Kasumi-1 (cell line): ENCODE measurements at places on chromosomes 13 and 19.

DNA sequence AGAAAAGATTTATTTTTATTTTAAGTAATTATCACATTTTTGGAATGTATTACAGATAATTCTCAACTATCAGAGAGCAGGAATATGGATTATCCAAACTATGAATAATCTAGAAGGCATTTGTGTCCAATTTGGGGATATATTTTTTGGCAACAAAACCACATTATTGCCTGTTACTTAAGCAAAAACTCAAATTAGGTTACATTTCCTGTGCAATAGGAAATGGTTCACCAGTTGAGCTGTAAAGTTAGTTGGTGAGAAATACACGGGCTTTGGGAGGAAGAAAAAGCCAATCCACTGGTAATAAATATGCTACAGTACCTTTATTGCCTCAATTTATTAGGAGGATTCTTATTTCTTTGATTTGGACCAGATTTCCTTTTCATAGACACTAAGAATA lies 1075.2 kb downstream of the PCDH9 start:
- DNase-seq = peak; percentile 38

DNA sequence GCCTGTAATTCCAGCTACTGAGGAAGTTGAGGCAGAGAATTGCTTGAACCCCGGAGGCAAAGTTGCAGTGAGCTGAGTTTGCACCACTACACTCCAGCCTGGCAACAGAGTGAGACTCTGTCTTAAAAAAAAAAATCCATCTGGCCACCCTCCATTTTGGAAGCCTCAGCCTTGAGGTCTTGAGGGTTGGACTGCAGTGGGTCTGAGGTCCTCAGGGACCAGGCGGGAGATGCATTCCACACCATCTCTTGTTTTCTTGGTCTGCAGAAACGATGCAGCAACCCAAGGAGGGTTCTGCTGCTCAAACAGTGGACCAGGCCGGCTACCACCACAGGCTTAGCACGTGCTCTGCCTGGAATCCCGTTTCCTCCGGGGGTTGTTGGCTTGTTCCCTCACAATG lies 299.3 kb downstream of the FGF9 start:
- no peak for DNase-seq

GRCh38 chr13:83298617-83299016 lies 583.7 kb downstream of the SLITRK1 start:
- no peak for DNase-seq

DNA sequence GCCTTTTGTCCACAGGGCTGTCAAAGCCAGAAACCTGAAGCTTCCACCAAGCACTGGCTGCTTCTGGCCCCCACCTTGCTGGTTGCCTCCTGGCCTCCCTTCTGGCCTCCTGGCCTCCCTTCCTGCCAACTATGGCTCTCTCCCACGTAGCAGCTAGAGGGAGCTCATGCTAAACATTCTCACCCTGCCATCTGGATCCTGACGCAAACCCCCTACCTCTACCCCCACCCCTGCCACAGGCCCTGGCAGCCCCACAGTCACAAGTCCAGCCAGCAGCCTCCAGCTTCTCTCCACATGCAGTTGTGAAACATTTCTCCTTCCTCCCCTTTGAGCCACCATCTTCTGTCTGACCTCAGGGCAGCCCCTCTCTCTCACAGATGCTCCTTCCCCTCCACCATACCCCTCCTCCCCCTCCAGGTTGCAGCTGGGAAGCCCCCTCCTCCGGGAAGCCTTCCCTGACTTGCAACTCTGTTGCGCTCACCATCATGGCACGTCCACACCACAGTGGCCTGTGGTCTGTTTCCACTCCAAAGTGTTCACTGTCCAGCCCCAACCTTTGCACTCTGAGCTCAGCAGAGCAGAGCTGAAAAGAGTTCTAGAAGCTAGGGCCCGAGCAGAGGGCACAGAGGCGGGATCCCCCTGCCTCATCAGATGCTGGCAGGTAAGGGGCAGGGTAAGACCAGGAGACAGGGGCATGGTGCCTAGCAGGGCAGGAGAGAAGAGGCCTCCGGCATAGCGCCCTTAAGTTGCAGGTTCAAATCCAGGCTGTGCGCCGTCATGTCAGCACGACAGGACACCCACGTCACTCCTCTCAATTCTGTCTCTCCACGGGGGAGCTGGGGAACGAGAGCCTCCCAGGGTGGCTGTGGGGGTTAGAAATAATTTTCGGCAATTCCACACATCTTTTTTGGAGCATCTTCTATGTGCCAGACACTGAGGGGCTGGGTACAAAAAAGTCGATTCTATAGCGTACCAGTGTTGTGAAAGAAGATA lies 7.3 kb downstream of the ADGRL1 start:
- peak; percentile 29 for DNase-seq

- DNase-seq = peak; percentile 78
These were observed 4.2 kb downstream of the FPR3 start for GRCh38 chr19:51799034-51799773.

DNA sequence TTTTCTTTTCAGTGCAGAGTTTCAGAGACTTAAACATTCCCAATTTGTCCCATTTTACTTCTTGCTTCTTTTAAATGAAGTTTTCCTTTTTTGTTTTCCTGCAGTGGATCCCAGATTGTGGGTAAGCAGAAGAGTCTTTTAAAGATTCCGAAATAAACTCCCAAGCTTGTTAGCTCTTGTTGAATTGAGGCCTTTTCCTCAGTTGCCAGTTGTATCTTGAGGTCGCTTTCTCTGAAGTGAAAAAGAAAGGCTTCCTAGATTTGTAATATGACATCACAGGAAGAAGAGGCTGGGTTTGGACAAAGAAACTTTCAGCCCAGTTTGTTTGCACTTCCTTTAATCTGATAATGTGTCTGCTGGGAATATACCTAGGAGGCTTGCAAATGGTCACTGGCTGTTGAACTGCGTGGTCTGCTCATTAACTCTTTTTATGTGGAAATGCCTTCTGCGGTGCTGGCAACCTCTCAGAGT lies at the start of gene LPAR6:
Gene LPAR6 (minus strand): TSS at position 233 of the 471 bp plus-strand sequence. CDS start 690 bp downstream, outside the sequence.
- DNase-seq = peak; percentile 70

- DNase-seq = no peak
These were observed 589 bp downstream of the POLR1G start for GRCh38 chr19:45407091-45407375.

GRCh38 chr19:38394488-38394887 lies 6.0 kb downstream of the SPRED3 start:
- no peak for DNase-seq

GRCh38 chr13:32311188-32311897 lies 3.8 kb downstream of the ZAR1L start:
- DNase-seq = no peak

DNA sequence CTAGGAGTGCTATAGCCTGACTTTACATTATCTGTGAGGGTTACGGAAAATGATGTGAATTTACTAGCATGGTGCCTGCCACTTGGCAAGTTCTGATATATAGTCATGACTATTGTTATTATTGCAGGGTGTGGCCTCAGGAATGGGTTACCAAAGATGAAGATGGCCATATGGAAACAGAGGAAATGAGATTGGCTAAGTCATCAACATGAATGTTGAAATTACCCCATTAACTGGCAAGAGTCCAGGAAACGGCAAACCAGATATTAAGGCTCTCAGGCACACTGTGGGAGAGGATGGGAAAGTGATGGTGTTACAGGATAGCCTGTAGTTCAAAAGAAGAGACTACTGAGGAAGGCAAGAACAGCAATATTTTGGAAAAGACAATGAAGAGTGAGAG lies 183.3 kb downstream of the KCNRG start:
- no peak for DNase-seq

DNA sequence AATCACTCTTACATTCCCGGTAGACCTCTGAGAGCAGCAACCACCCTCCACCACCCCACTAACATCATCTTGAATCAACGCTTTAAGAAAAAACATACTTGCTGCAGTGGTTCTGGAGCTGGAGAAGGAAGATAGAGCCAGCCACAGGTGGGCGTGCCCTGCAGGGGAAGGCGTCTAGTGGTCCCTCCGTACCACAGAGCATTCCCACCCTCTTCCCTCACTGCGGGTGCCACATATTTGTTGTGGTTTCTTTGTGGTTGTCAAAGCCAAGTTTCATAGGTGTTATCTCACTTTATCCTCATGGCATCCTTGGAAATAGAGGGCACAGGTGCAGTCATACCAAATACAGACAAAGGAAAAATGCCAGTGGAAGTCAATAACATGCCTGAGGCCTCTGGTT lies 22.2 kb downstream of the COL4A2 start:
- DNase-seq = no peak

- DNase-seq = no peak
These were observed 37.4 kb downstream of the NAXD start for GRCh38 chr13:110652764-110653163.

- DNase-seq = no peak
These were observed 3.8 kb downstream of the BCL3 start for GRCh38 chr19:44752123-44752815.

DNA sequence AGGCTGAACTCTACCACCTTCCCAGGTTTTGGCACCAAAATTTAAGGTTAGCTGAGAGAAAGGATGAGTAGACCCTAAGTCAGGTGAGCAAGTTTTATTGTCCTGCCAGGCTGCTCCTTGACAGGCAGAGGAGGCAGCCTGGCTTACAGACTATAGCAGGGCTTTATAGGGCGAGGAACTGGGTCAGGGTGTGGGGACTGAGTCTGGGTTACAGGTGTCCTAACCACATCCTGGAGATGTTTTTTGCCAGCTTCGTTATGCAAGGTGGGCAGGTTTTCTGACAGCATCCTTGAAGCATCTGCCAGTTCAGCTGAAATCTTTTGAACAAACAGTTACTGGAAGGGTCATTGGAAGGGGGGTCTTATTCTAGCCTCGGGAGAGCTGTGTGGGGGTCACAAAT lies 905.7 kb upstream of the SLITRK5 start:
- no peak for DNase-seq

DNA sequence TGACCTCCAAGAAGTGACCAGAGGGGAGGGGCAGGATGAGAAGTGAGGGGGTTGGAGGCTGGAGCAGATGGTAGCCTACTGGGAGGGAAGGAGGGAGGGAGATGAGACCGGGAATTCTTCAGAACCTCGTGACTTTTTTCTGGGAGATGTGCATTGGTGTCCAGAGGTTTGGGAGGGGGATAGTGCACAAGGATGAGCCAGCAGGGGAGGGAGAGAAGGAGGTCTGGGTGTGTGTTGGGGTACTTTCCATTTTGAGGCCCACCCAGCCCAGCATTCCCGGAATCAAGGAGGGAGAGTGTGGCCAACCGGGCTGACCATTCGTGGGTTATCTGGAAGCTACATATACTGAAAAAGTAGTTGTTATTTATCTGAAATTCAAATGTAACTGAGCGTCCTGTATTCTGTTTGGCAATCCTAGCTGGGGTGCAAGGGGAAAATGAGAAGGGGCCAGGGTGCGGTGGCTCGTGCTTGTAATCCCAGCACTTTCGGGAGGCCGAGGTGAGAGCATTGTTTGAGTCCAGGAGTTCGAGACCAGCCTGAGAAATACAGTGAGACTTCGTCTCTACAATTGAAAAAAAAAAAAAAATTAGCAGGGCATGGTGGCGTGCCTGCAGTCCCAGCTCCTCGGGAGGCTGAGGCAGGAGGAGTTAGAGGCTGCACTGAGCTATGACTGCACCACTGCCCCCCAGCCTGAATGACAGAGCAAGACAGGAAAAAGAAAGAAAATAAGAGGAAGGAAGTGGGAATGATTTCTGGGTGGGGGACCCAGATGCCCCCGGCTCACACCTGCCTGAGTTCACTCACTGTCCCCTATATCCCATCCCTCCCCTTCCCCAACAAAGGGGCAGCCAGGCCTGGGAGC lies 4.4 kb upstream of the C3 start:
- DNase-seq = no peak
